ENCODE measurements at places on chromosomes 3 and 15.
A peak's percentile ranks its signal among the peaks of the same experiment; 100 is the strongest.

DNA sequence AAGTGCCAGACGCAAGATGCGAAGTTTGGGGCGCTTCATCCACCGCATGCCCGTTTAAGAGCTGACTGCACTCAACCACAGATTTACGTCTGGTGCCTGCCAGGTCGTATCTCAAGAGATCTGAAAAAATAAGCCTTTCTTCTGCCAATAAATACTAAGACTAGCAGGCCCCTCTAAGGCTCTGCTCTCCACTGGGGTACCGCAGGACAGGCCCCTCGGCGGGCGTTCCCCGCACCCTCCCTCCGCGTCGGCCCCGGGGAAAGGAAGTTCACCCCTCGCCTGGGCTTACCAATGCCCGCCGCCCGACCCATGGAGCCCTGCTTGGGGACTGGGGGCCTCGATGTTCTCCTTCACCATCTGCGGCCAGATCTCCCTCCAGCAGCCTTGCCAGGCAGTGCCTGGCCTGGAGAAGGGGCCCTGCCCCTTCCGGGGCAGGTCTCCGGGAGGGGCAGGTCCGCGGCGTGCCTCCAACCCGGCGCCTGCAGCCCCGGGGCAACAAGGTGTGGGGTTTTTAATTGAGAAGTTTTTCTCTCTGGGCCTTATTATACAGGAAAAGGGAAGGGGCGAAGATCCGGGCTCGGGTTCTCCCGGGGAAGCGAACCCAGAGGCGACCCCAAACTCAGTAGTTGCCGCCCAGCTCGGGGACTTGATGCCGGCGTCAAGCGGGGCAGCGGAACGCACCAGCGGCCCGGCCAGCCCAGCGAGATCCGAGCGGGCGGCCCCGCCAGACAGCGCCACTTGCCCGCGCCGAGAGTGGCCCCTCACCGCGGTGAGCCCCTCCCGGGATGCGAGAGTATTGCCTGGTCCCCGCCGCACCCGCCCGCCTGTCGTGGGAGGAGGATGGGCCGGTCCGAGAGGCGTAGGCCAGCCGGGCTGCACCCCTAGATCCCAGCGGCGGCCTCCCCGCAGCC is 735 bp downstream of the GOLGA8B start:
- peak; percentile 19 for DNase-seq

- no peak for DNase-seq
These were observed 3.3 kb upstream of the CEP97 start for GRCh38 chr3:101720851-101721840.

- DNase-seq: no peak
These were observed 272.8 kb downstream of the BBX start for GRCh38 chr3:107795514-107796094.

- DNase-seq: no peak
These were observed 8.4 kb upstream of the DCAF1 start for GRCh38 chr3:51508255-51508654.

DNA sequence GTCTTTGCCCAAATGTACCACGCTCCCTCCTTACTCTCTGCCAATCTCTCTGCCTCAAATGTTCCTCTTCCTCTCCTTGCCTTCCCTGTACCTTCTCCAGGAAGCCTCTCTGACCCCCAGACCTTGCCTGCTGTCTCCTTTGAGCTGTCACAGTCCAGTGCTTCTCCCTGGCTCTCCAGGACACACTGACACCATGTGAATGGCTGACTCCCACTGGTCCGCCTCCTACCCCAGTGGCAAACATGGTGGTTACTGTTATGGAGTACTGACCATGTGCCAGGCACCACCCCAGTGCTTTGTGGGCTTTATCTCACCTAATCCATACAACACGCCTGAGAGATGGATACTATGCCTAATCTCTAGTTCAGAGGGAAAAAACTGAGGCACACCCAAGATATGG is 141.9 kb downstream of the TPRA1 start:
- no peak for DNase-seq

- DNase-seq: peak; percentile 53
These were observed 88.0 kb downstream of the LRRK1 start for GRCh38 chr15:101006931-101007691.

DNA sequence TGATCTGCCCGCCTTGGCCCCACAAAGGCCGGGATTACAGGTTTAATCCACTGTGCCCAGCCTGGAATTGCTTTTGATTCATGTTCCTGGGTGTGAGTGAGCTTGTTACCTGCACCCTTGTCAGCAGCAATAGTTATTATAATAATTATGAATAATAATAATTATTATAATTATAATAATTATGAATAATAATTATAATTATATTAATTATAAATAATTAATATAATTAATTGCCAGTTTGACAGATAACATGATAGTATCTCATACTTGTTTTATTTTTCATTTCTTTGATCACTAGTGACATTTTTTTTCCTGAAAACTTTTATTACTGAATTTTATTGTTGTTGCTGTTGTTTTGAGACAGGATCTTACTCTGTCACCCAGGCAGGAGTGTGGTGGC is 21.1 kb upstream of the TRAK1 start:
- DNase-seq: no peak
